Activated T-helper 1 cell treated with anti-CD3 and anti-CD28 coated beads, Interleukin-2, amount 50 U/mL, for 16 hours (primary cell): ENCODE measurements at places on chromosomes 7 and 10.

GRCh38 chr10:17981766-17982380, 30.2 kb downstream of the SLC39A12 start:
- DNase-seq, result no peak

DNA sequence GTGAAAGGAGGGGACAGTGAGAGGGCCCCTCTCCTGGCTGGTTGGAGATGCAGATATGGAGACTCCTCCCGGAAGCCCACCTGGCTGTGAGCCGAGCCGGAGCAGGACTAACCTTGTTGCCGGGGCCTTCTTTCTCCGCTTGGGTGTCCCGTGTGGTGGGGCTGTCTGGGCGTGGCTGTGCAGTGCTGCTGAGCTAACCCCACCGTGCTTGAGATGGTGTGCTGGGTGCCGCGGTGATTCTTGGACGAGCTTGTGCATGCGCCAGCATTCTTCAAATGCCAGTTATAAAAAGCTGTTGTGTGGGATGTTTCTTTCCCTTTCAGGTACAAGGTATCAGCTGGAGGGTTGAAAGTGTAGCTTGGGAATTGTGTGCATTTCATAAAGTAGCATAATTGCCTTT, 48.8 kb downstream of the DAGLB start:
- no peak for DNase-seq

GRCh38 chr10:112634096-112634830, 187.2 kb downstream of the VTI1A start:
- DNase-seq, result no peak

DNA sequence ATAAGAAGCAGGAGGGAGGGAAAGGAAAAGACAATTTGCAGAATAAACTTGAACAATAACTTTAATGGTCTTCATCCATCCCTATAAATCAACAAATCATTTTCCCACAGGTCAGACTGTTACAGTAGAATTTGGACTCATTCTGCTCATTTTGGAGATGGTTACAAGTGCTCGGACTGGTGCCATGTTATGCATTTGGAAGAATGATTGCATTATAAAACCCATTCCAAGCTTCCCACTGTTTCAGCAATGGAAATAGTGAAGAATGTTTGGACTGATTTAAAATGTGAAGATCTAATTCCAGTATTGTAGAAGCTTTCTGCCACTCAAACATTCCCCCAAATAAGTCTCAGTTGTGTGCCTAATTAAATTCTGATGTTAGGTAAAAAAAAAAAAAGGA, 99.7 kb upstream of the ZEB1 start:
- no peak for DNase-seq

- no peak for DNase-seq
These were observed 169.6 kb upstream of the KLF6 start for GRCh38 chr10:3954615-3955014.

DNA sequence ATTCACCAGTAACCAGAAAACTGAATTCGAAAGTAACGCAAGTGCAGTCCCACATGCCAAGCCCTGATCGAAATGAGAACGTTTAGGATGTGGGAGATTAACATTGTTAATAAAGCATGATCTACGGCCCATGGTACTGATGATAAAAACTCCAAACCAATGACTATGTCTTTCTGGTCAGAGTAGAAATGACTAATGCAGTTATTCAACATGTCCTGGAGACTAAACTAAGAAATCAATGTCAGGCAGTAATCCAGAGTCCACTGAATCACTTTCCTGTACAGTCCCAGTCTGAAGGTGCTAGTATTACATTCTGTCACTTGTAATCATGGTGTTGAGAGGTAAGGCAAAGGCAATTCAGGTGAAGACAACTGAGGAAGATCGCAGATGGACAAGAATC, 14.4 kb downstream of the NPSR1 start:
- no peak for DNase-seq

GRCh38 chr7:133401225-133401624, 148.3 kb downstream of the EXOC4 start:
- DNase-seq, result no peak

GRCh38 chr7:111199643-111200042, 108.7 kb downstream of the LRRN3 start:
- DNase-seq, result no peak

DNA sequence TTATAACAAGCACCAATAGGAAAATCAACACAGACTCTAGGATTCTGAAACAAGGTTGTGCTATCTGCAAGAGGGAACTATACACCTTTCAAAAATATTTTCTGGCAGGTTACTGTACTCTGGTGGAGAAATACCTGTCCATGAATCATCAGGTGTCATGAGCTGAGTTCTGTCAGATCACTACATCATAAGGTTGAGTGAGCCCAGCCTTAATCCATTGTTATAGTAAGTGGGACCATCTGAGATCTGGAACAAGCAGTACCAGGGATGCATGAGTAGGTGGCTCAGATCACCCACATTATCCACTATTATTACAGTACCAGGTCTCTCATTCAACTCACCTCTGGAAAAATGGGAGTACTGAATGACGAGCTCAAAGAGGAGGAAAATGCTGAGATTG, 212.4 kb downstream of the DGKI start:
- no peak for DNase-seq

DNA sequence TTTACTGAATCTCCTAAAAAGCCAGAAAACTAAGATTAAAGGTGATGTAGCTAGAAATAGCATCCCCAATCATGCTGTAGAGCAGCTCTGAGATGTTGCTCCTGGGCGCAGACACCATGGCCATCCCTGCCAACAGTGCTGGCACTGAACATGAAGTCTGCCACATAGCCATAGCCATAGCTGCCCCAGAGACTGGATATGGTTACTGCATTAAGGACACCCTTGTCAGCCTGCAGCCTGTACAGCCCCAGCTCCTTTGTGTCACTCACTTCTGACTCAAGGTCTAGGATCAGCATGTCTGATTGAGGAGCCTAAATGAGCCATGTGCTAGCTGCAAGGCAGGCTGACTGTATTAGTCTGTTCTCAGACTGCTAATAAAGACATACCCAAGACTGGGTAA, 284.6 kb downstream of the RPS24 start:
- no peak for DNase-seq

- no peak for DNase-seq
These were observed 16.5 kb downstream of the ADAP1 start for GRCh38 chr7:937856-938484.

DNA sequence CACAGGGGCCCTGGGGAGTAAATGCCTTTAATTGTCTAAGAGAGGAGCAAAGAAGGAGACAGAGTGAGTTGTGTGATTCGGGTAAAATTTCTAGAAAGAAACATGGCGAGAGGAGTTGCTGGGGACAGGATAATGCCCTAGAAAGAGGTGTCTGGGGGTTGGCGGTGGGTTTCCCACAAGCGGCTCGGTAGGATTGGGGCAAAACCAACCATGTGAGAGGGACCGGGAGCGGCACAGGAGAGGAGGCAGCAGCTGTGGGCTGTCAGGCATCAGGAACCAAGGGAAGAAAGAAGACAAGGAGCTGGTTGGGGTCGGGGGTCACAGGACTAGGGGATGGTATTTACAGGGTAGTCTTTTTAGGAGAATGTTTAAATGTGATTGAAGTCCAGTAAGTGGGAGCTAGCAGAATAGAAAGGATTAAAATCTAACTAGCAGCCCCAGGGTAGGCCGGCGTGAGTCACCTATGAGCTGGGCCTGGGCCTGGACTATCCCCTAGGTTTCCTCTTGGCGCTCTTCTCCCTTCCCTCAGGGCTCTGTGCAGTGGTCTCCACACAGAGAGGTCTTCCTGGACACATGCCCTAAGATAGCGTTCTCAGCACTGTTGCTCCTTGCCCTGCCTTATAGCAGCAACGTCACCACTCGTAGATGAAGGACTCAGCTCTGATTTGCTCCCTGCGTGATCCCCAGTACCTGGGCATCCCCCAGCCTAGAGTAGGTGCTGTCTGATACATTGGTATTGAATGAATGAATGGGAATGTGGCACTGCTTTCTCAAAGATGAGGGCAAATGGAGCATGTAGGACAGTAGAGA, 32.6 kb downstream of the IKZF1 start:
- no peak for DNase-seq

DNA sequence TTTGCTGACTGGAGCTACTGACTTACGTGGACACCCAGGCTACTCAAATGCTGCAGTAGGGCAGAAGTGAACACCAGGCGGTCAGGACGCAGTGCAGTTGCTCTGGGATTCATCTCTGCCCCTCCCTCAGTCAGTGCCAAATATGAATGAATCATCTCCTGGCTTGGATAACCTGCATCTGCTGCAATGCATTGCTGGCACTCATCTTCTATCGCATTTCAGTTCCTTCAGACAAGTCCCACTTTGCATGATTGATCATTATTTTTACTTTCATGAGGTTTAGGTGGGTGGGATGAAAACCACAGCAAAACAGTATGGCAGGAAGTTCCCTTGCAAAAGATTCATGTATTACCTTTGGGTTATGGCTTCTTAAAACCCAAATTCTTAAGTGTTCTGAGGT, 224.6 kb upstream of the NRP1 start:
- no peak for DNase-seq

DNA sequence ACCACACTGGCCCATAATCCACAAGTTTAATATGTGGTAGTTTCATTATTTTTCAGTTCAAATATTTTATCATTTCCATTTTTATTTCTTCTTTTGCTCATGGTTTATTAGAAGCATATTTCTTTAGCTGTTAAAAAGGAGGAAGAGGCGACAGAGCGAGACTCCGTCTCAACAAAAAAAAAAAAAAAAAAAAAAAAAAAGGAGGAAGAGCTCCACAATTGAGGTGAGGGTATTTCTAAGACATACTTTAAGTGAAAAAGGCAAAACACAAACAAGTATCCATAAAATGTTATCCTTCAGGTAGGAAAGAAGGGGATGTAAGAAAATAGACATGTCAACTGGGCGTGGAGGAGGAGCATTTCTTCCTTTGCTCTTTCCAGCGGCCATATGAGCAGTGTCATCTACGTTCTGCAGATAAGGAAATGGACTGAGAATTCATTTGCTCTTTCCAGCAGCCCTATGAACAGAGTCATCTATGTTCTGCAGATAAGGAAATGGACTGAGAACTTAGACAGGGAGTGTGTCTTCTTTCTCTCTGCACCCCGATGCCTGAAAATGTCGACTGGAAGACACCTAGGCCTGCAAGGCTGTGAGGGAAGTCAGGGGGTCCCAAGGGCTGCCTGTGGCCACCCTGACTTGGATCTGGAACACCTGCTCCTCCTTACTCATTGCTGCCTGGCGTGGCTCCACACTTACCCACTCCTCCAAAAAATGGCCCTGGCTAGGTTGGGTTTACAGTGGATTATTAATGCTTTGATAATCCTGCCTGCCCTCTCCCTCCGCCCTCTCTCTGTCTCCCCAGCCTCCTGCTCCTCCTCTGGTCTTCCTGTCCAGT, 18.9 kb upstream of the RAMP3 start:
- no peak for DNase-seq

- no peak for DNase-seq
These were observed 69.5 kb upstream of the ZNF92 start for GRCh38 chr7:65304175-65304574.

DNA sequence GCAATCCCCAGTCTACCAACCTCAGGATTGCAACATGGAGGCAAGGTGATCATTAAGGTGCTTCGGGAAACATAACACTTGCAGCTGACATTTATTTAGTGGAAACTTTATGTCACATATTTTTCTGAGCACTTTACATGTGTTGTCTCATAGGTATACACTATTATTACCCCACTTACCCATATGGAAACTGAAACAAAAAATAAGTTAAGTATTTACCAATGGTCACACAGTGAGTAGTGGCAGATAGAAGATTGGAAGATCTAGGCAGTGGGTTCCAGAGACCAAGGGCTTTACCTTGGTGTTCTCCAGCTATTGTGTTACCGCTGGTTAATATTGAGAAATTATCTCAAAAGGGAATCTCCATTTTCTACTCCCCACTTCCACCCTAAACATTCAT, 1279.1 kb upstream of the SORCS1 start:
- no peak for DNase-seq

GRCh38 chr7:116213361-116214130, 3.2 kb downstream of the TES start:
- DNase-seq, result no peak

DNA sequence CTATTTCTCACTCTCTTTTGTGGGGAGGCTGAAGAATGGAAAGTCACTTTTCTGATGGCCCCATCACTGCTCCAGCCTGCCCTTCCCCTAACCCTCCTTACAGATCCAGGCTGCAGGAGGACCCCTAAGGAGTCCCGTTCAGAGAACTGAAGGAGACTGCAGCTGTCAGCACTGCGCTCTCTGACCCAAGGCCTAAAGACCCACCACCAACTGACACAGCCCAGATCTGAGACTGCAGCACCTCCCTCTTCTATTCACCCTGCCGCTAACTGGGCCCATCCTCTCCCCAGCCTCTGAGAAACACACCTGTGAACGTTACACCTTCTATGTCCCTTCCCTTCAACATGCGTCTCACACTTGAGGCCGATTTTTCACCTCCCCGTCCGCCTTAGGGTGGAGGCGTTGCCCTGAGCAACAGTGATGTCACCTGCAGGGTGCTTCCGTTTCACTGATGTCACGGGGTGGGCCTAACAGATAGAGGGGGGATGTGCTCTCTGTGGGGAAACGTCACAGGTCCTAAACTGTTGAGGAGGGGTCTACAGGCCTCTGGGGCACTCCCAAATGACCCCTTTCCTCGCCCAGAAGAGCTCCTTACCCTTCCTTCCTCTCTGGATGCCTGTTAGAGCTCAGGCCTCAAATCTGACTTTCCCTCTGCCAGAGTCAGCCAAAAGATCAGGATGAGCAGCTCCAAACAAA, 5.1 kb downstream of the ITPRIP start:
- DNase-seq, result peak; percentile 38

DNA sequence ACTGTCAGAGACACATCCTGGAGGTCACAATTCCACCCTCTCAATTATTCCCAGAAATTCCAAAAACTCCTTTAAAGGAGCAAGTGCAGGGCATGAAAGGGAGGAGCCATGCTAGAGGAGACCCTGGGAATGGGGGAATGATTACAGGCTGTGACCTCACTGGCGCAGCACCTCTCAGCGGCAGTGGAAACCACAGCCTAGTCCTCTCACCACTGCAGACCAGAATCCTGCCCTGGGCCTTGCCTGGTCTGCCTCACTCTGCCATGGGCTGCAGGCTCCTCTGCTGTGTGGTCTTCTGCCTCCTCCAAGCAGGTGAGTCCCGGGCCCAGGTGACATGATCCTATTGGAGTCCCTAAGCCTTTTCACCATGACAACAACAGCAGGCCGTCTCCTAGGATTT, 50.5 kb upstream of the PRSS58 start:
- no peak for DNase-seq
